Activated gamma-delta T cell treated with Interleukin-2 at 50 U/mL for 16 hours (primary cell): ENCODE measurements at places on chromosomes 12 and 14.

DNA sequence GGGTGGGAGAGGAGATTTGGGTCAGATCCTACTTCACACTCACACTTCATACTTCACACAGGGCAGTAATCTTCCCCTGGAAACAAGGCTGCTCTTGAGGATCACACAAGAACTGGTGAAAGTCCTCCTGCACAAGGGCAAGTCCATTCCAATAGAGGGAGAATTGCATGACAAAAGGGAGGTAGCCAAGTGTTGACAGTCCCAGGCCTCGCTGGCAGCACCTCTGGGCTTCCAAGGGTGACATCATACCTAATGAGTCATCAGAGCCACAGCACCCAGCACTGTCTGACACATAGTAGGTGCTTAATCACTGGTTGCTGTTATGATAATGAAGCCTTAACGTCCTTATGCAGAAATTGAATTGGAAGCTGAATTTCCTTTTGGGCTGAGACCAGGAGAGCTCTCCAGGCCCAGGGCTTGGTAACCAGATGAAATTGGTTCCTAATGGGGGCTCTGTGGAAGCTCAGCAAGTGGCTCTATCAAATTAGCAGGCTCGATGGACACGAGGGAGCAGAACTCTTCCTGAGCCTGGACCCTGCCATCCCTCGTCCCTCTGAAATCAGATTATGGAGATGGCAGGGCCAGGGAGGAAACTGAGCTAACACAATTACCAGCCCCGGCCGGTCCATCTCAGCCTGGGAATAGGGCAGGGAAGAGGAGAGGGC is 58.8 kb upstream of the ACTN1 start:
- DNase-seq, result no peak

GRCh38 chr14:69090187-69090789 is 62.6 kb downstream of the DCAF5 start:
- DNase-seq, result peak; percentile 18

GRCh38 chr12:10027311-10027710 is 3.2 kb upstream of the CLEC9A start:
- no peak for DNase-seq

DNA sequence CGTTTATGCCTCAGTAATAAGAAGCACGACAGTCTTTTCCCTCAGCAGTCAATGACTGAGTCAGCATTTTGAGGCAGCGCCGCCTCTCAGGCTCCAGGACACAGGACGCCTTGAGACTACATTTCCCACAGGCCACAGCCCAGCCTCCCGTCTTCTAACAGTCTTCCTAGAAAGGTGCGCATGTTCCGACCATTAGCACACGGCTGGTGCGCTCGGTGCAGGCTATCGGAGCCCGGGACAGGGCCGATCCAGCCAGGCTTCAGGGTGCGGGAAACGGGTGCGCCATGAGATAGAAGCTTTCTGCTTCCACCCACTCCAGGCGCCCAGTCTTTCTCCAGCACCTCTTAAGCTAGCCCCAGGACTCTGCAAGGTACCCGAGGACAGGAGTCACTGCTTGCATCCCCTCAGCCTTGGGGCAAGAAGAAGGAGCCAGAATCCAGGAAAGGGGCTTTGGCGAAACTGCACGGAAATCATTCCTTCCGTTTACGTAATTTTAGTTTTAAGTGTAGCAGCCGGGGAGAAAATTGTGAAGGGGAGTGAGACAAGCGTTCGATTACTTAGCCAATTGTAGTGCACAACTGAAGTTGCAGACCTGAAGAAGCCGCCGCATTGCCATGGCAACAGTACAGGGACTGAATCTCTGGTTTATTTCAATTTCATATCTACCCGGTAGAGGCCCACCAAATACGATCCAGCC is 54.0 kb downstream of the ZNF641 start:
- peak; percentile 19 for DNase-seq

DNA sequence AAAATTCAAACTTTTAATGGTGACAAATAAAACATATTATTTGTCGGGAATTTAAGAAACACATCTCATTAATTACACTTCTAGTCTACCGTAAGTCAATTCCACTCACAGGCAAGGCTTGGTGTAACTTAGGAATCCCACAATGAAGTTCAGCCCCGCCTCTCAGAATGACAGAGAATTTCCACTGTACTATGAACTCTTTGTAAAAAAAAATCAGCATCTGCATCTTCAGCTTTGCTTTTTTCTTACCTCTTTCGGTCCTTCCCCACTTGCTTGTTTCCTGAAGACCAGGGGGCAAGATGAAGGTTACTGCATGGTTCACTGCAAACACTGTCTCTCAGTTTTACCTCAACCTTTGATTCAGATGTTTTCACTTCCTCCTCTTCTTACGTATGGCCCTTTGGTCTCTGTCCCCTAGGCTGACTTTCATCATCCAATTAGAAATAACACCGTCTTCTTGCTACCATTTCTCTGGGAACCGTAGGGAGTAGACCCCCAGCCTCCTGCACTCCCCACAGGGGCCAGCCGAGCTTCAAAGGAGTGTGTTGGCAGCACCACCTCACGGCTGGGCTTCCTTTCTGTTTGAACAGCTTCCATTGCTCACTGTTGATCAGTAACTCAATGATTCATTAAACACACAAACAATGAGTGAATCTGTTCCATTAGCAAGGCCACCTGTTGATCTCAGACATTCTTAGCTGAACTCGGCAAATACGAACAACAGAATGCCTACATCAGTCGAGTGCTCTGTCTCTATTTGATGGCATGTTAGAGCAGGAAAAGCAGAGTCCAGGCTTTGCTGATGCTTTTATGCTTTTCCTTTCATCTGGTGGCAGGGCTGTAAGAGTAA is 343.0 kb downstream of the BMP4 start:
- DNase-seq, result no peak

- DNase-seq, result no peak
Measured at GRCh38 chr12:53948650-53949593, 5.8 kb upstream of the HOXC12 start.

- DNase-seq, result no peak
Measured at GRCh38 chr14:68704736-68705720, 87.8 kb downstream of the ZFP36L1 start.

DNA sequence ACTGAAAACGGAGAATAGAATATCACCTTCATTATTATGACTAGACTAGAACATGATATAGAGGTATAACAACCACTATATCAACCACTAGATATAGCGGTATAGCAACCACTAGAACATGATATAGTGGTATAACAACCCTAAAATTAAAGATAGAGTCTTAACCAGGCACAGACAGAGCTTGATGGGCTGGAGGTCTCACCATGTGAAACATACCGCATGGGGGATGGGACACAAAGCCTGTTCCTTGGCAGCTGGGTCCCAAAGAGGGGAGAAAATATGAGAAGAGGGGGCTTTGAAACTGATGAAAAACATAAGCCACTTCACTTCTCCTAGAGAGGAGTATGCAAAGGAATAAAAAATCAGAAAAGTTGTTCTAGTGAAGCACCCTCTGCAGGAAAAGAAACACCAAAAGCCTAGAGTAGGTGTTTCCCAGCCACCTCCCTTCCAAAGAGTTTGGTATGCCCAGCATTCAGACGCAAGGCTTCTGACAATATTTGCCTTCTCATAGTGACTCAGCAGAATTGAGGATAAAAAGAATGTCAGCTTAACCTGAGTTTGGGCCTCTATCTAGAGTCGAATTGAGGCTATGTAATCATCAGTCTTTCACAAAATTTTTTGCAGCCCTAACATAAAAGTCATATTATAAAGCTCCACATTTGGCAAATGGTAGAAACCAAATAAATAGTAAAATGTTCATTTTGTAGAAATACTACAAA is 316.4 kb downstream of the NOVA1 start:
- no peak for DNase-seq

DNA sequence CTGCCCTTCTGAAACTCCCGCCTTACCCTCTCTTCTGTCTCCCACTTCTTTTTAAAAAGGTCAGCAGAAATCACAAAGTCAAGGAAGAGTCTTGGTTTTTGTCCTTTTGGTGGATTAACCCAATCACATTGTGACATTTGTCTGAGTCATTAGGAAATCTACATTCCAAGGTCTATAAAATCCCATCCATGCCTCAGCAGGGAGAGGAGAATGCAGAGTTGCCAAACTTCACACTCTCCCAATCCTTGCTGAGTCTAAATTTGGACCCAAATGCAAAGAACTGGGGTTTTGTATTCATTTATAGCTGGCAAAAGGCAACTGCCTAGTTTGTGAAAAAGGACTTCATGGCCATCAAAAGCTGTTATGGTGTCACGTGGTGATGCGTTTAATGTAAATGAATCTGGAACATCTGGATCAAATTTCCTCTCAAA is 67.9 kb downstream of the TMEM30B start:
- no peak for DNase-seq

DNA sequence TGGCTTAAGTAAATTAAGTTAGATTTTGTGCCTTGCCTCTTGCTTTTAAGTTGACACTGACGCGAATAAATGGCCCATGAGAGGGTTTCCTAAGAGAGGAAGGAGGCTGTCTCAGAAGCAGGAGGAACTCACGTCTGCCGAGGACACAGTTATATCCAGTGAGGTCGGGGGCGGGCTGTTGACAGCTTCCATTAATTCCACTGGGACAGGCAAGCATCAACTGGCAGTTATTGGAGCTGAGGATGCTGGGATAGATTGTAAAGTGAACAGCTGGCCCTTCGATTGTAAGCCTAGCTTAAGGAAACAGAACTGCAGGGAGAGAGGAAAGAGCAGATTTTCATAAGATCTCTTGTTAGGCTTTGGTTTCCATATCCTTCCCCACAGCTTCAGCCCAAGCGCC is 399.2 kb downstream of the IPO8 start:
- no peak for DNase-seq

DNA sequence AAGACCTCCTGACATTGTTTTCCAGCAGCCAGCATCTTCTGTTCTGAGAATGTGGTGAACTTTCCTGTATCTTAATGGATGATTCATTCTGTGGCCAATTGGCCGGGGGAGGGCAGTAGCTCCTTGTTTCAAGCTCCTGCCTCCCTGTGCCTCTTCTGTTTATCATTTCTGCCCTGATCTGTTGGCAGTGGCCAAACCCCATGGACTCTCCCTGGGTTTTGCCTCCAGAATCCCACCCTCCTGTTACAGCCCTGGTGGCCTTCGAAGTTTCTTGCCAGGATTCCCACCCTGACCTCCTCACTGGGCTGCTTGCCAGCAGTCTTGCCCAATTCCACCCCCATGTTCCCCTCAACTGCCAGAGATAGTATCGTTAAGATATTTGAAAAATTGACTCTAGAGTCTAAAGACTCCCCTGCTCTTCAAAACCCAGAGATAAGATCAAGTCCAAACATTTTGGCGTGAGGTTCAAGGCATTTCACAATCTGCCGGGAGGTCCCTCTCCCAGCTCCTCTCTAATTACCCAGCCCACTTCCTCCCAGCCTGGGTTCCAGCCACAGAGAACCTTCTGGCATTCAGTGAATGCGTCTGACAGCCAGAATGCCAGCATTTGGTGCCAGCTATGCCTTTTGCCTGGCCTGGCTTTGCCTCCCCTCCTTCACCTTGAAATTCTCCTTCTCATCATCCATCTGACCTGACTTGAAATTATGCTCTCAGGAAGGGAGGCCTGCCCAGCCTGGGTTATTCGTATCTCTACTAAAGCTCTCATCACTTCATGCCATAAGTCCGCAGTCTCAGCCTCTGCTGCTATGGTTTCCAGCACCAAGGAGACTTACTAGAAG is 37.7 kb upstream of the TXNRD1 start:
- no peak for DNase-seq

DNA sequence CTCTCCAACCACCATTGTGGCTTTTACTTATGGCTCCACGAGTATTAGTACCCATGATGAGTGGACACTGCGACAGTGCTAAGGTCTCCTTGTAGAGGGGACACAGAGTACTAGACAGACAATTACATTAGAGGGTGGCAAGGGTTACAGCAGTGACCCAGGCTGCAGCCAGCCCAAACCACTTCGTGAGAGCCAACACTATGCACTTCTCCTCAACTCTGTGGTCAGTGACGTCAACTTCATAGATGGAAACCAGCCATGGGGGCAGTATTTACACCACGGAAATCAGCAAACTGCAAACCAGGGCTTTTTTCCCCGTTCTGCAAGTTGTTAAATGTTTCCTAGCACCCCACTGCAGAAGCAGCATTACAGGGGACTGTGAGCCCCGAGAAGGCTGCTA is 61.6 kb upstream of the ZFP36L1 start:
- DNase-seq, result no peak

GRCh38 chr12:9888665-9889273 is 7.5 kb downstream of the KLRF2 start:
- DNase-seq, result no peak

- DNase-seq, result no peak
Measured at GRCh38 chr12:15875863-15876262, 6.3 kb upstream of the STRAP start.
